ENCODE measurements at places on chromosomes 7 and 10.

- no peak for DNase-seq
Measured at GRCh38 chr10:44924261-44925040, 13.3 kb downstream of the TMEM72 start.

DNA sequence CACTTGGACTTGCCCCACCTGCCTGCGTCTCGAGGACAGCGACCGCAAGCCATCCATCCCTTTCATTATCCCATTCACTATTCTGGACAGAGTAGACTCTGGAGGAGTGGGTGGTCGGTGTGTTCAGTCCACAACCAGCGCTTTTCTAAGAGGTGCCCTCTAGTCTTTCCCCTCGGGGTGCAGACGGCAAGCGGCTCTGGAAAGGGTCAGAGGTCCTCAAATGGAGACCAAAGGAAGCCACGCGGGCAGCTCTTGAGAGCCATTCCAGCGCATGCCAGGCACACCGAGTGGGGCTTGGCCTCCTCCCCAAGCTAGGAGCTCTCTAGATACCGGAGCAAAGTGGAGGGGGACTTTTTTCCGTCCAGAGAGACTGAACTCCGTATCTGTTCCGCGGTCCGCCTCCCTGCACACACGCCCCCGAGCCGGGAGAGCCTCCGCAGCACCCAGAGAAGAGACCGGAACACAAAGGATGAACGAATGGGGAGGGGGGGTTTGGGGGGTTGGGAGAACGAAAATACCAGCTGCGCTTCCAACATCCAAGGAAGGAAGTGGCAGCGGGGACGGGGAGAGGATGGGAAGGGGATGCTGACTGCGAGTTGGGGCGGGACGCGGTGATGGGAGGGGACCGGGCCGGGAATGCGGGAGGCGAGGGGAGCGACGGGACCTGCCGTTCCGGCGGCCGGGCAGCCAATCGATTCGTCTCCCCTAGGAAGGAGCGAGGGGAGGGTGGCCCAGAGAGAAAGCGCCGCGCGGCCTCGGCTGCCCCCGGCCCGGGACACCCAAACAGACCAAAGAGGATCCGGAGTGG lies 515 bp downstream of the GSDME start:
- no peak for DNase-seq

DNA sequence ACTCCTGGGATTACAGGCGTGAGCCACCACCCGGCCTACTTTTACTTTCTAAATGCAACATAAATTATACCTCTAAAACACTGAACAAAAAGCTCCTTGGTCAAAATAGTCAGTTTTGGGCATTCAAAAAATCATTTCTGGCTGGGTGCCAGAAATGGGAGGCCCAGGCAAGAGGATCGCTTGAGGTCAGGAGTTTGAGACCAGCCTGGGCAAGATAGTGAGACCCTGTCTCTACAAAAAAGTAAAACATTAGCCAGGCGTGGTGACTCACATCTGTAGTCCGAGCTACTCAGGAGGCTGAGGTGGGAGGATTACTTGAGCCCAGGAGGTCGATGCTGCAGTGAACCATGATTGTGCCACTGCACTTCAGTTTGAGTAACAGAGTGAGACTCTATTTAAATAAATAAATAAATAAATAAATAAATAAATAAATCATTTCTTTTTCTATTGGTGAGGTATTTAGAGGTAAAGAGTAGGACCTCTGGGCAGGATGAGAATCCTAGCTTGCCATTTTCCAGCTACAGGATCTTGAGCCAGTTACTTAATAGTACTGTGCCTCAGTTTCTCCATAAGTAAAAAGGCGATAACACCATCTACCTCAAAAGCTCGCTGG lies 87.6 kb downstream of the SKIDA1 start:
- DNase-seq = no peak

GRCh38 chr10:106011250-106011649 lies 1153.3 kb downstream of the SORCS1 start:
- no peak for DNase-seq

GRCh38 chr7:15764851-15765382 lies 78.4 kb upstream of the MEOX2 start:
- no peak for DNase-seq

- DNase-seq = no peak
Measured at GRCh38 chr10:133277993-133278576, 1.4 kb upstream of the ADAM8 start.

DNA sequence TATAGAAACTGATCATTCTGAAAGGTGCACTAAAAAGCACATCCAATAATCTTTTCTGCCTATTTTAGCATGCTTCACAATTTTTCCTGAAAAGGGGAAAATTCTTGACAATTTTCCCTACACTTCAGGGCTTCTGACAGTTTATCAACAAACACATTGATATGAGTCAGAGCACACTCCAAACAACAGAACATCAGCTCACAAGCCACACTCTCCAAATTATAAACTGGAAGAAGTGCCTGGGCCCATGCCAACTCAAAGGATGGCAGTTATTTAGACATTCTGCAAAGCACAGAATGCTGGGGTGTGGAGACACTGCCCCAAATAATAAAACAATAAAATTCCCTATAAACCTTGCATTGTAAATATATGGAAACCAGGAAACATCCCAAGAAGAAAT lies 90.8 kb downstream of the ELAPOR2 start:
- DNase-seq = no peak

- DNase-seq = no peak
Measured at GRCh38 chr7:92627956-92628355, 37.8 kb upstream of the FAM133B start.

DNA sequence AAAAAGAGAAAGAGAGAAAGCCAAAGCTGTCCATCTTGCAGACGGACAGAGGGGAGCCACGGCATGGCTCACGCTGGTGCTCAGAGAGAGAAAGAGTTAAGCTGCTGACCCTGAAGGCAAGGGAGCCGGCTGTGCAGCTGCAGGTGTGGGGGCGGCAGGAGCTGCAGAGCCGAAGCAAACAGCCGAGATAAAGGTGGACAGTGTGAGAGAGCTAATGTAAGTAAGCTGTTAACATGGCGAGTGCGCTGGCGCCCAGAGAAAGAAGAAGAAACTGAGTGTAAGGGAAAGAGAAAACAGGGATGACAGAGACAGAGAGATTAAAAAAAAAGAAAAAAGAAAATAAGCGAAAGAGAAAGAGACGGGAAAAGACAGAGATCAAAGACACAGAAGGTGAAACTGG lies 18.2 kb downstream of the COL17A1 start:
- peak; percentile 70 for DNase-seq

DNA sequence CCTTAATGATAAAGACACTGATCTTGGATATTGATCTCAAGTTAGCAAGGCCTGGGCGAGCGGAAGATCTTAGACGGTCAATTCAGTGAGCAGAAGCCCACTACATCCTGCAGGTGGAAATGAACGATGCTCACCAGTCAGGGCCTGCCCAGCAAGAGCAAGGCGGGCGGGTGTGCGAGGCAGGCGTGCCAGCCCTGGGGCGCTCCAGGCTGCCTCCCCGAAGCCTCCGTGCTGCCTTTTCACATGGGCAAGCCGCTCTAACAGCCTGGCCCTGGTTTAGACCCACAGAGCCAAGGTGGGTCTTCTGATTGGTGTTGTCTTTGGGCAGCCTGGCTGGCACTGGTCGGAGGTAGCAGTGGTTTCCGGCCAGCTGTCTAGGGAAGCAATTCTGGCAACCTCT lies 475.1 kb upstream of the FOXK1 start:
- no peak for DNase-seq

DNA sequence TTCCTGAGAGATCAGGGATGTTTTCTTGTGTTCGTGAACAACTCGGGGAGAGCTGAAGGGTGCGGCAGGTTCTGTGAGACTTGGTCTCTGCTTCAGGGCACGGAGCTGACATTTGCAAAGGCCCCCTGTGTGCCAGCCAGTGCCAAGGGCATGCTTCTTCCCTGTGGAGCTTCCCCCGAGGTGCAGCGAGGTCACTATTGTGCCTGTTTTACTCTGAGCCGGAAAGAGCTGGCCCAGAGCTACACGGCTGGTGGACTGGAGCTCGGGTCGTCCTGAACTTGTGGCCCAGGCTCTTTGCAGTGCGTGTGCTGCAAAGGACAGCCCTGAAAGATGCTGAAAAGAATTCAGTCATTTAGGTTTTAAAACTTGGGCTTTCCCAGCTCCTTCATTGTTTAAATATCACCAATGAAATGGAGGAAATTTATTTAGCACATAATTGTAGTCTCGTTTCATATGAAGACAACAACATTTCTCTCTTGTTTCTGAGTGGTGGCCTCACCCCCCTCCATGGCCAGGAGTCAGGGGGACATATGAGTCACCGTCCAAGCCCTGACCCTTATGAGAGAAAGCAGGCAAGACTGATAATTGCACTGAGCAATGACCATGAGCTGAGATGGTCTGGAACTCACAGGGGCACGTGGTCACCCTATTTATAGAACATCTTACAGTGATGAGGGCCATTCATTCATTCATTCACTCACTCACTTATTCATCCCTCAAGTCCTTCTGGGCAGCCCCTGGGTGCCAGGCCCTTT lies 102.6 kb downstream of the PTPRE start:
- no peak for DNase-seq

DNA sequence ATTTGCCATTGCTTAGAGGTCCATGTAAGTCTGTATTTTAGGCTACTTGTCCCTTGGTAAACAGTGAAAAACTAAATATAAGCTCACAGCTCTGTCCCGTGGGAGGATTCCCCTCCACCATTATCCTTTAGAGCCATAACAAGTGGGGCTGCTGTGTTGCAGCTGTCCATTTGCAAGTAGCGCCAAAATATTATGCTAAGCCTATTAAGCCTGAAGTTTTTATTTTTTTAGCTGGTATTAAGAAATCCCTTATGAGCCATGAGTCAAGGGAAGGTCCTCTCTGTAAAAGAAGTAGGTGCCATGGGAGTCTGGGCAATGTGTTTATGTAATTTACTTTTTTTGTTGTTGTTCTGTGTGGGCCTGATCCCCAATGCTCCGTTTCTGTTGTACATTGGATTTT lies 183.9 kb downstream of the THSD7A start:
- DNase-seq = no peak

- no peak for DNase-seq
Measured at GRCh38 chr10:120998251-120998650, 147.1 kb downstream of the WDR11 start.

DNA sequence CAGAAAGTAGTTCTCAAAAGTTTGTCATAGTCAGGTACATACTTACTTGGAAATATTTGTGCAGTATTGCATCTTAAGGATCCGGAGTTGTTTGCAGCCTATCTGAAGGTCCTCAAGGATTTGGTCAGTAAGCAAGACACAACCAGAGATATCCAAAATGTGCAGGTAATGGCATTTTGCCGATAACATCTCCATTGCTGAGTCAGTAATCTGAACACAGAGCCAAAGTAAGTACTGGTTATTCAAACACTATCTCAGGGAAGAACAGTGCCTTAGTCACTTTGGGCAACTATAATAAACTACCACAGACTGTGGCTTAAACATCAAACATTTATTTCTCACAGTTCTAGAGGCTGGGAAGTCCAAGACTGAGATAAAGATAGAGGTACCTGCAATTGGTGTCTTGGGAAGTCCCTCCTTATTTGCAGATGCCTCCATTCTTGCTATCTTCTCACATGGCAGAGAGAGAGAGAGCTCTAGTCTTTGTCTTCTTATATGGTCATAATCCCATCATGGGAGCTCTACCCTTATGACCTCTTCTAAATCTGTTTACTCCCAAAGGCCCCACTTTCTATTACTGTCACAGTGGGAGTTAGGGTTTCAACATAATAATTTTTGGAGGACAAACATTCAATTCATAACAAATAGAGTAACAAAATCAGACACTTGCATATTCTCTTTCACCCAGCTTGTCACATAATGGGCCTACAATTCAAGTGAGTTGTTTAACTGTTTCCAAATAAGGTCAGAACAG lies 73.4 kb downstream of the FAM185A start:
- DNase-seq = no peak

- DNase-seq = no peak
Measured at GRCh38 chr10:91975438-91975837, 51.9 kb downstream of the BTAF1 start.

- no peak for DNase-seq
Measured at GRCh38 chr10:104622175-104622574, 18.9 kb upstream of the SORCS3 start.

DNA sequence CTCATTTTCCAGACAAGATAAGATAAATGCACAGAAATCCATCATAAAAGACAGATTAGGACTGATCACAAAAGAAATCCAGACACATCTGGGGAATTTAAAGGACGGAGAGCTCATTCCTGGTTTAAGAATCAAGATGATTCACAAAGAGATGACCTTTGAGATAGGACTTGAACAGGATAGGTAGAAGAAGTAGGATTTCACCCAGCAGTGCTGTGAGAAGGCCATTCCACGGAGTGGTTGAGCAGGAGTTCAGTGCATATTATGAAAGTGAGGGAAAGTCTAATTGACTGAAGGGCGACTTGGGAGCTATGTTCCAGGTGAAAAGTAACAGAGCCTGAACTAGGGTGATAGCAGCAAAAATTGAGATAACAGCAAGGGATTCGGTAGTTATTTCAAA lies 73.7 kb downstream of the GAD2 start:
- no peak for DNase-seq

DNA sequence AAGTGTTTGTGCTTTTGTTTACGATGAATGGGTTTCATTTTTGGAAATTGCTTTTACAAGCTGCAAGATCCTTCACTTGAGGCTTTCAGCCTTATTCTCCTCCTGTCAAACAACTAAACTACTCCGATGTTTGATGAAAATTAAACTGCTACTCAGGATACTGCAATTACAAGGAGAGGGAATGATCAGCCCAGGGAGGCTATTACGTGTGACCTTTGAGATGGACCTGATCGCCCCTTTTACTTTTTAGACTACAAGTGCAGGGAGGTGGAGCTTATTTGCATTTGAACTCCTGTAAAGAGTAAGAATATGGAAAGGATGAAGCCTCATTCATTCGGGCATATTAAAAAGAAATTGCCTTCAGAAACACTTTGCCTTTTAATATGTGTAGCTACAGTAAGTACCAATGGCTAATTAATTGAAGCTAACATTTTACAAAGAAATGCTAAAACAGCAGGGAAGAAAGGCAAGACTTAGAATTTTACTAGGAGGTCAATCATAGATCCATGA lies 219.1 kb downstream of the PHTF2 start:
- DNase-seq = no peak

DNA sequence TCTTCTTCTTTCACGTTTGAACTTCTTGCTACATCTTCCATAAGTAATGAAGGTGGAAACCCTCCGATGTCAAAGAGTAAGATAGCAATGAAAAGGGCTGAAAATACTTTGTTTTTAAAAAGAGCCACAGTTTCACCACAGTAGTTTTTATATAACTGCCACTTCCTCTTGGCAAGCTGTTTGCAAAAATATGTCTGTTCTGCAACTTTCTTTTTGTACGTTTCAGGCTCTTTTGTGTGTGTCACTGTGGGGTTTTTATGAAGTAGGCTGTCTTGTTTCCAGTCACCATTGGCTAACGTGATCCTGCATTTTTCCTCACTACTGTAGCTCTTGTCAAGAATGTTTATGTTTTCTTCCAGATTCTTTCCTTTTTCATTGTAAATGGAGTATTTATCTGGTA lies 55.6 kb downstream of the SLC16A9 start:
- DNase-seq = no peak

Data from WERI-Rb-1 (cell line).